ENCODE measurements at places on chromosomes 4 and X.

- no peak for DNase-seq
These were observed 18.0 kb downstream of the CCDC149 start for GRCh38 chr4:24894846-24895245.

DNA sequence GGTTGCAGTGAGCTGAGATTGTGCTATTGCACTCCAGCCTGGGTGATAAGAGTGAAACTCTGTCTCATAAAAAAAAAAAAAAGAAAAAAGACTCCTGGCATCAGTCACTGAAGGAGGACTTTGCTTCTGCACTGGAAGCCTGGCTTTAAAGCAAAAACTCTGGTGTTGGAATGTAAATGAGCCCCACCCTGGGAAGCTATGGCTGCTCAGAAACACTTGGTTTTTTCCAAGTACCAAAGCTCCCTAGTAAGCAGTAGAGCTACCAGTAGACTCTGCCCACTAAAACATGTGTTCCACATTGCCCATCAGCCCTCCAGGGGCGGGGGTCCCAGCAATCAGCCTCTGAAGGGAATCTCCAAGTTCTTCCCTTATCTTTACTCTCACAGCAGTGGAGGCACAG lies 154.4 kb downstream of the SHROOM3 start:
- no peak for DNase-seq

DNA sequence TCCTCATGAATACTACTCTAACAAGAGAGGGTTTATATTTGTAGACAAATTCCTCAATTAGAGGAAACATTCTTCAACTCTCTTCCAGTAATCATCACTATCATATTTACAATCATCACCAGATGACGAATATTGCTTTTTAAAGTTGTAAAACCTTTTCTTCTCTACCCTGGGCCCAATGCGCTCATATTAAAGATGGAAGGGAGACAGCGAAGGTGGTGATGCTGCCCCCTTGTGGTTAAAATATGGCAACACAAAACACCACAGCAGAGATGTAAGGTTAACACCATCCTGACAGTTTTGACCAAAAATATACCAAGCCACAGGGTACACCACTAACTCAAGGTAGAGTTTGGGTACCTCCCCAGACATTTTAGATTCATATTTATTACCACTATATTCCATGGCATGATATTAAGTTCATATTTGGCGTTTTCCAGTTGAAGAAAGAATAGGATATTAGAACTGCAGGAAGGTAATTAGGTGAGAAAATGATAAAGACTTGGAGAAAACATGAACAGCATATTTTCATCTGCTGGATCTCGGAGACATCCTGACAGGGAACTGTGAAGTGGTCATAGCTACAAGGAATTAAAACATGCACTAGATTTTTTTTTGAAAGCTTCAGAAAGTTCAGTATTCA lies 72.8 kb downstream of the SLC9A7 start:
- no peak for DNase-seq

- no peak for DNase-seq
These were observed 49.7 kb upstream of the IGFBP7 start for GRCh38 chr4:57159866-57160265.

DNA sequence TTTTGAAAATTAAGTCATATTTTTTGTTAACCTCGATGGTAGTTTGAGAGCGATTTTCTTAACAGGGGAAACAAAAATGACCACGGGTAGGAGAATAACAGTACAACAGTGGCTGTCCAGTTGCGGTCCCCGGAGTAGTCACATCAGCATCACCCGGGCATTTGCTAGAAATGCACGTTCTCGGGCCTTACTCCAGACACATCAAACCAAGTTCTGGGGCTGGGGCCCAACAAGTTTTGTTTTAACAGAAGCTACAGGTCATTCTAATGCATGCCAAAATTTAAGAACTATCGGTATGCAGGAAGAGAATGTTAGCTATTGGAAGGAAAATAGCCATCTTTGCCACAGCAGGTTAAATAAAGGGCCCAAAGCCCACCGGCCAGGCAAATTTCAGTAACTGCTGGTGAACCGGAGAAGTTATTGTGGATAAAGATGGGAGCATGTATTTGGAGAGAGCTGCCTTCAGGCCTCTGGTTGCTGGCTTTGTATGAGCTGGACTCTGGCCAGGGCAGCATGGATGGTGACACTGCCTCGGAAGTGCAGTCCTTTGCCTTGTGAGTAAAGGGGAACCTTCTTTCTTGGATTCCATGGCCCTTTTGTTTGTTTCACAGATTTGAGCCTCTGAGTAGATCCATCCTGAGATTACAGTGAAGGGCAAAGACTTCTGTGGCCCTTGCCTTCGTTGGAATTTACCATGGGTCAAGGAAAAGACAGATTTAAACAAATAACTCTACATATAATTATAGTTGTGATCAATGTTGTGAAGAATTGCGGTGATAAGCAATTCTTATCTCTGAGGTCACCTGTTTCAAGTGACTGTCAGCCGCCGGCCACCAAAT lies 62.1 kb downstream of the TBC1D14 start:
- no peak for DNase-seq

DNA sequence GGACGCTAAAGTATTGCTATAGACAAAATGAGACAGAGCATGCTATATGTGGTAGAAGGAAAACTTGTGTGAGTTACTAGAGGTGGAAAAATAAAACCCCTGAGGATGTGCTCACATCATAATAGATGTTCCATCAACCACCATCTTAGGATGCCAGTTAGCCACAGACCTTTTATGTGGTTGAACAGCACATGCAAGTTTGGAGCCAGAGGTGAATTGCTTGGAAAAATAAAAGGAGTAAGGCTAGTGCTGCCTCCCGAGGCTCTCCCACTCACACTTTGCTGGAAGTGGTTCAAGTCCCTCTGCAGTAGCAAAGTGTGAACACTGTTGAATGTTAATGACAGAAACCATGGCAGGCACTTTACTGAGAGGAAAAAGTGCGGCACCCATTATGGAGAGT lies 39.4 kb upstream of the PPARGC1A start:
- DNase-seq, result no peak

DNA sequence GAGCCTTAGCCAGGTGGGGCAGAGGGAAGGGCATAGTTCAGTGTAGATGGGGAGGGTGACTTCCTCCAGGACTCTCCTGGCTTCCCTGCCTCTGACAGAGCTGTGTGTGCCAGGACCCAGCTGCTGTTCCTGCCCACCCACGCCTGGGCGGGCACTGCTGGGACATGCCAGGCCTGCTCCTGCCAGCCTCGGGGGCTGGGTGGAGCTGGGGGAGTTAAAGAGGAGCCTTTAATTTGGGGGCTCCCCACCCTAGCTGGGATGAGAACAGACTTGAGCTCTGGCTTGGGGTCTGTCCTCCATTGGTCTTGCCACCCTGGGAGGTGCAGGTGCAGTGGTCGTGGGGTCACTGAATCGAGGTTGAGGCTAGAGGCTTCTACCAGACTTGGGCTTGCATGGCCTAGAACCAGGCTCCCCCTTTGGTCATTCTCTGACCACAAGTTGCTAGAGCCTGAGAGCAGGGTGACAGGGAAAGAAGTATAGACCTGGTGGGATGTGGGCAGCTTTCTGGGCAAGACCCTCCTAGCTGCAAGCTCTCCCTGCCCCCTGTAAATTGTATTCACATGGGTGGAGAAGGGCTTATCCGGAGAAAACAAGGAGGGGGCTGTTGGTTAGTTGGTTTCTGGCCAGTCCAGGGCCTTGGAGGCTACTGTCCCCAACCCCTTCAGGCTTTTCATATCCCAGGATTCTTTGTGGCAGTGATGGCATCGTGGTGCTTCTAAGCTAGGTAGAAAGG lies 5.7 kb downstream of the EFNB1 start:
- DNase-seq, result no peak

DNA sequence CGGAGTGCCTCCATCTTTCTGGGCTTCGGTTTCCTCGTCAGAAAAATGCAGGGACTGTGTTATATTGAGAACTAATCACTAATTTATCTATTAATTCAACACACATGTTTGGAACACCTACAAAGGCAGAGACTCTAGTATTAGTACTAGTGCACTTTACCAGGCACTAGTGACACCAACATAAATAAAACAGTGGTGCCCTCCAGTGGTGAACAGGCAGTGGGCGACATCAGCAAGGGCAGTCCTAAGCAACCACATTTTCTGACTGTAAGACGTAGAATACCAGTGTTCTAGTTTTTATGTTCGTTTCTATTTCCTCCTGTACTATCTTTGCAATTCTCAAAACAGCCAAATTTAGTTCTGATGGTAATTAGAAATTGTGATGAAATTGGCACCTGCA lies 69.1 kb upstream of the UCP1 start:
- DNase-seq, result no peak

DNA sequence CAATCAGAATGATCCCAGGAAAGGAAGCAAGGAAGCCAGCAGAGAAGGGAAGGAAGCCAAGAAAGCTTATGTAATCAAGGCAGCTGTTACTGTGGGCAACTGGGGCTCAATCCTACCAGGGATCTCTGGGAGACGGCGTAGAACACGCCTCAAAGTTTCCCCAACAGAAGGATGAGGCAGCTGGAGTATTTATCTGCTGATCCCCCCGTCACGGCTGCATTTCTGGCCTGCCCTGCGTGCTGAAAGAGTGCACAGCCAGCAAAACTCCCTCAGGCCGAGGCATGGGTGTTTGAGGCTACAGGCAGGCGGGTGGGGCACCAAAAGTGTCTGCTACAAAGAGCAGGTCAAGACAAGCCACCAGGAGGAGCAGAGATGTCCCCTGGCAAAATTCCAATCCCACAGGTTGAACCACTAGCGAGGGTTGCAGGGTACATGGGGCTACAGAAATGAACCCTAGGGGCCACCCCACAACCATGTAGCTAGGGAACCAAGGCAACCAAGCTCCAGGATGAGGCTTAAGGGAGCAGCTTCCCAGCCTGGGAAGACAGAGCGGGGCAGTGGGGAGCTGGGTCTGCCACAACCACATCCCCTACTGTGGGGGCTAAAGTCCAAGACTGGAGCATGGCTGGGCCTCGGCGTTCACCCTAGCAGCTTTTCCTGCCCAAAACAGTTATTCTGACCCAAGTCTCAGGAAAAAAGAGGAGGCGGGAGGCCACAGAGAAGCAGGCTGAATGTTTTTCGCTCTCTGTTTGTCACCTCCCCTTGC lies 113.4 kb downstream of the BCOR start:
- DNase-seq, result no peak

DNA sequence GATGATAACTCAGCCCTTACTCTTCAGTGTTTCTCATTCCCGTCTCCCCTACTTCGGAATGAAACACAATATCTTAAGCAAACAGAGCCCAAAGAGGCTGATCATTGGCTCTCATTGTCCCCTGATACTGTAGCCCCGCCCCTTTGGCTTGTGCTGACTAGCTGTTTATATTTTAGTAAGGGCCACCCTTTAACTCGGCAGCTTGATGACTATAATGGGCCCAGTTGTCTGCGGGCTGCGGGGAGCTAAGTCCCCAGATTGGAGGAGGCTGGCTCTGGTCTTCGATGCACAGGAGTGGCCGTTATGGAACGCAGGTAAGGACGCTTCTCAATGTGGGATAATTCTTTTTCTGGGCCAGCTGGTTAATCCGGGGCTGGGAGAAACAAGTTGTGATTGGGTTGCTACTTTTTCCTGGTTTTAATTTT lies at the start of gene TRIM2:
TRIM2 (plus strand) TSS at position 197 of the 425 bp plus-strand sequence; CDS start at position 285, 88 bp downstream.
- DNase-seq, result no peak

All from GOT3 (cell line).